ENCODE measurements at places on chromosomes 3 and 15. TPM values are rescaled to one million over a fixed set of nuclear protein-coding genes. Genes with fewer than 3 reads are reported as not detected.

GRCh38 chr3:65233561-65233960 is 545.8 kb upstream of the ADAMTS9 start:
- no peak for DNase-seq

DNA sequence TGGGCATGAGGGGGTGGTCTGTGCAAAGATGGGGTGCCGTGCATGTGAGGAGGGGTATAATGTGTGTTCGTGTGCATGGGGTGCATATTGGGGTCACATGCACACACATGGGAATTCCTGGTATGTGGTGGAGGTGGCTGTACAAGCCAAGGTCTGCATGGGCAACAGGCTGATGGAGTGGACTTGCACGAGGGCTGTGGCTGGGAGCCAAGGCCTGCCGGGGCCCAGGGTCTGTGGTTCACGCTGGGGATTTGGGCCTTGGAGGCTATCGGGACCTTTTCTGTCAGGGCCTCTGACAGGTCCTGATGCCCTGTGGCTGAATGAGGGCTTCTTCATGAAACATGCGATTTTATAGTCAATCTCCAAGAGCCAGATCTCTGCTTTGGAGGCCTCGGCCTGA is 9.8 kb upstream of the PLXND1 start:
- DNase-seq: no peak

DNA sequence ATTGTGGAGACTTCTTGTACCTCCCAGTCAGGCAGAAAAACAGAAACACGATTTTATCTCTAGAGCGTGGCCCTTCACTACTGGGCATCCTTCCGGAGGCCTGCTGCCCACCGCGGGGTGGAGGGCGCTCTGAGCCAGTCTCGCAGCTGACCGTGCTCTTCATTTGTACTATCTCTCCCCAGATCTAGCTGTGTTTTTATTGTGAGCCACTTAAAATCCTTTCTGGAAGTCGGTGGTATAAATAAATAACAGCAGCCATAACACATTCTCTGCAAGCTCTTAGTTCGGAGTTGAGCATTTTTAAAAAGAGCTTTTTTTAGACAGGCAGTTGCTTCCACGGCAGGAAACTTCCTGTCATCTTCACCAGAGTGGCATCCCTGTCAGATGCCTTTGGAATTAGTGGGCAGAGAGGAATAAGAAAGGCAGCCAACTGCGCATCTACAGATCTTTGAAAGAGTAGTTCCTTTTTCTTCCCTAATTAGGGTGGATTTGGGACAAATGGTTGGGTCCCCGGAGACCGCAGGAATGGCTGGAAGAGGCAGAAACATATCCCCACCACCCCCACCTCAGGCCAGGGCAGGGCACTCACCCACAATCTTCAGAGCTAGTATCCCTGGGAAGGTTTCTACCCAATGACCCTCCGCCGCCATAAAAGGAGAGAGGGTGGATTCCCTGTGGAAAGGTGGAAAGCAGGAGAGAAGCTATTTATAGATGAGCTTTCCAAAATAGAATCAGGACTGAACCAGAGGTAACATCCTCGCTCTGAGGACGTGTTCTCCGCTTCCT is 91.1 kb downstream of the TOP2B start:
- peak; percentile 96 for DNase-seq

DNA sequence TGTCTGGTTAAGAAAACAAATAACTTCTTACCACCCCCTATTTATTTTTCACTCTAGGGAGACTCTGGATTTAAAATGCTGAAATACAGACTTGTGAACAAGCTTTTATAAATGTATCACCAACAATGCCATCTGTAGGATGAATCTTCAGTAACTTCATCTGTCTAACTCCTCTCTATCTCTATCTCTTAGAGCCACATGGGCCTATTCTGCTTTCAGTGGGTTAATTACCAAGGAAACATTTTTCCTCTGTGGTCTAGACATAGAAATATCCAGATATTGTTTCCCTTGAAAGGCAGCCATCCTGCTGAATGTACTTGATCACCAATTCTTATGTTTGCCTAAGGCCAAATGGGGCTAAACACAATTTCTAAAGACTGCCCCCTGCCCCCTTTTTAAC is 167.6 kb upstream of the COL8A1 start:
- DNase-seq: no peak

GRCh38 chr3:4999531-5000184 is 20.4 kb downstream of the BHLHE40 start:
- no peak for DNase-seq

- no peak for DNase-seq
These were observed 46.6 kb upstream of the SERPINI2 start for GRCh38 chr3:167520266-167521005.

GRCh38 chr3:47685037-47685436 is 96.7 kb downstream of the SMARCC1 start:
- DNase-seq: peak; percentile 16

GRCh38 chr15:48306639-48307038 is 24.6 kb upstream of the DUT start:
- no peak for DNase-seq

- DNase-seq: peak; percentile 41
These were observed 711 bp downstream of the XXYLT1 start for GRCh38 chr3:195270079-195270816.

GRCh38 chr3:11908981-11909698 is 62.5 kb upstream of the TAMM41 start:
- no peak for DNase-seq

GRCh38 chr15:79025201-79025600 is 65.4 kb downstream of the RASGRF1 start:
- no peak for DNase-seq

- no peak for DNase-seq
These were observed 19.6 kb downstream of the HACL1 start for GRCh38 chr3:15581471-15582394.

GRCh38 chr3:13587442-13587841 is 38.5 kb downstream of the FBLN2 start:
- no peak for DNase-seq

DNA sequence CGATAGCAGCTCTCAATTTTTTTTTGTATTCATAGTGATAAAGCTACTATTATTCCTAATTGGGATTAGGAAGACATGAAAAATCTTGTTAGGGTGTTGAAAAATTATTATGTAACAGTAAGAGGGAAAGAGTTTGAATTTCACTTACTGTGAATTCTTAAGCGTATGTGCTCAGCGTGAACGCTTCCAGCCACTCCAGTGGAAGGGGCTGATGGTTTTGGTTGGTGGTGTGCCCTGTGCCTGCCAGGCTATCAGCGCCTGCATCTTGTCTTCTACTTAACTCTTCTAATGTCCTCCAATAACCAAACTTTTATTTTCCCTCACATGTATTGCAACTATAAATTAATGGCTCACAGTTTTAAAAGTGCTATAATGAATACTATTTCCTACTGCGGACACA is 22.5 kb downstream of the CDIN1 start:
- DNase-seq: no peak

- DNase-seq: no peak
These were observed 3.2 kb downstream of the ZDHHC19 start for GRCh38 chr3:196207833-196208607.

- peak; percentile 49 for DNase-seq
These were observed 109.8 kb downstream of the IGF2BP2 start for GRCh38 chr3:185715091-185715490.

- DNase-seq: no peak
These were observed at the start of gene SEMA6D for GRCh38 chr15:47717036-47717612. SEMA6D (plus strand) TSS chr15:47717505; CDS start chr15:47759799, 42,294 bp downstream.

DNA sequence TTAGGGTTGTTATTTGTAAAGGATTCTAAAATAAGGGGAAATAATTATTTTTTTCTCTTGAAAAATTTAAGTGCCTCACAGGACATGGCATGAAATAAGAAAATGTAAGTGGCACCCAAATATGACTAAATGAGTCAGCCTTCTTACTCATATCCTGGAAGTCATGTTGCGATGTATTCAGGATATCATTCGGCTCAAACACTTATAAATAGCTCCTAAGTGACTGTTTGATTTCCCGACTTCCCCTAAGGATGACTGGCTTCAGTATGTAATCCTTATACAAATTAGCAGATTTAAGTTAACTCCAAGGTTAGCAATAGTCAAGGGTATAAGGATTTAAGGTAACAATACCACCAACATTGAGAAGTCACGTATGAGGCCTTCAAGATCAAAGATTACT is 57.3 kb upstream of the OSTN start:
- DNase-seq: peak; percentile 93

DNA sequence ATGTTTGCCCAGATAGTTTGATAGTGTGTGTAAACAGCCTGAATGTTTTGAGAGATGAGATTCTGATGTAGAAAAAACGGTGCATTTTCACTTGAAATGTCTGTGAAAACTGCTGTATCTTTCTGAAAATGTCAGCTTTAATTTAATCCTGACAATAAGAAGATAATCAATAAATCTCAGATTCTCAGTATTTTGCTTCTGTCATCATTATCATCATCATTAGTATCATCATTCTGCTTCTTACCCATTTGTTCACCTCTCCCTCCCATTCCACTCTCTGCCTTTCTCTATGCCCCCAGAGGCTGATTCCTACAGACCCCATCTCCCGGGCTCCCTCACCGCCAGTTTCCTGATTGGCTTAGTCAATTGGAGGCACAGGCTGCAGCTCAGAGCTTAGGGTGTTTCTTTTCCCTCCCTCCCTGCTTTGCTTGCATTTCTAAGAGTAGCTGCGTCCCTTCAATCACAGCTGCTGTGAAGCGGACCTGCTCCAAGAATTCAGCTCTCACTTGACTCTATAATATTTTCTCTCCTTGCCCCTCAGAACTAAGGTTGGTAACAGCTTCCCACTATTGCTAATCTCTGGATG is 8.2 kb upstream of the SNTN start:
- no peak for DNase-seq

DNA sequence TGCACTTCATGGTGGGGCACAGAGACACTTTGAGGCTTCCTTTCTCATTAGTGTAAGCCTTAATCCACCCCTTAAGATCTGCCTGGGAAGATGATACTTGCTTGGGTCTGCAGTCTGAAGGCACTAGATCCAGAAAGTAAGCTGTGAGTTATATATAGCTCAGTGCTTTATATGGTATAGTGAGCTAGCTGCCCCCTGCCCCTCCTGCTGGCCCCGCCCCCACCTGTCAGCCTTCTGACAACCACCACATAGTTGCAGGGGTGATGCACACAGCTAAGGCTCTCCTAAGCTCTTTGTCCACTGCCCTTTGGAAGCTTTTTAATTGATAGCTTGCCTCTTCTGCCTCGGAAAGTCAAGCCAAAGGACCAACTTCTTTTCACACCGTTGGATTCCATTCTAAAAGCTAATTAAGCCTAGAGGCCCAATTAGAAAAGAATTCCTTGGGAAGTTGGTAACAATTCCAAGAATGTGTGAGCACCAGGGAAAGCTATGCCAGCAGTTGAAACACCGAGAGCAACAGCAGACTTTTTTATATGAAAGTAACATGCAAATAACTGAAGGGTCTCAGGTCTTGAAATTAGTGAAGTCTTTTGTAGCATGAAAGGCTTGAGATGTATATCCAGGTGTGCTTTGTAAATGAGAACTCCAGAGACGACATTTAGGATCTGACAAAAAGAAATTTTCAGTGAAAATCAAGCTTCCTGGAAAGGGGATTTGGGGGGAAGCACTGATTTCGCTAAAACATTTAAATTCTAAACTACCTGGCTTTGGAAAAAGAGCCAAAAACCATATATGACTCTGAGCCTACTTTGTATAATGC is 2.3 kb downstream of the TPM1 start:
- DNase-seq: peak; percentile 80

- no peak for DNase-seq
These were observed 515.3 kb downstream of the SOX2 start for GRCh38 chr3:182226995-182227394.

- peak; percentile 36 for DNase-seq
These were observed 16.9 kb upstream of the FAM3D start for GRCh38 chr3:58683466-58683865.

The CNTN6 gene
- not detected for total RNA-seq

The NTRK3 gene
- total RNA-seq: not detected

The TIMP4 gene
- total RNA-seq: 6.1 TPM

The ADPRH gene
- total RNA-seq: 0.21 TPM

The POLQ gene
- 13.8 TPM for total RNA-seq

The SEMA7A gene
- total RNA-seq: 14.3 TPM

The SLC28A2 gene
- total RNA-seq: not detected

The UTS2B gene
- not detected for total RNA-seq

The FSIP1 gene
- total RNA-seq: 0.86 TPM

The KIF7 gene
- total RNA-seq: 1.3 TPM

The LMAN1L gene
- total RNA-seq: not detected

Measured in A172 (cell line).